ENCODE measurements at places on chromosomes 5 and 9.

- H3K4me3 ChIP-seq = no peak overlapping the region
- peaks cover 1% of the 10 kb centered on the region for H3K4me1 ChIP-seq
- H3K27ac ChIP-seq = no peak overlapping the region
- H3K27me3 ChIP-seq = no peaks in the 10 kb centered on the region
- no peaks in the 10 kb centered on the region for H3K36me3 ChIP-seq
Measured at GRCh38 chr5:97231025-97231636, 48.1 kb upstream of the RIOK2 start.

DNA sequence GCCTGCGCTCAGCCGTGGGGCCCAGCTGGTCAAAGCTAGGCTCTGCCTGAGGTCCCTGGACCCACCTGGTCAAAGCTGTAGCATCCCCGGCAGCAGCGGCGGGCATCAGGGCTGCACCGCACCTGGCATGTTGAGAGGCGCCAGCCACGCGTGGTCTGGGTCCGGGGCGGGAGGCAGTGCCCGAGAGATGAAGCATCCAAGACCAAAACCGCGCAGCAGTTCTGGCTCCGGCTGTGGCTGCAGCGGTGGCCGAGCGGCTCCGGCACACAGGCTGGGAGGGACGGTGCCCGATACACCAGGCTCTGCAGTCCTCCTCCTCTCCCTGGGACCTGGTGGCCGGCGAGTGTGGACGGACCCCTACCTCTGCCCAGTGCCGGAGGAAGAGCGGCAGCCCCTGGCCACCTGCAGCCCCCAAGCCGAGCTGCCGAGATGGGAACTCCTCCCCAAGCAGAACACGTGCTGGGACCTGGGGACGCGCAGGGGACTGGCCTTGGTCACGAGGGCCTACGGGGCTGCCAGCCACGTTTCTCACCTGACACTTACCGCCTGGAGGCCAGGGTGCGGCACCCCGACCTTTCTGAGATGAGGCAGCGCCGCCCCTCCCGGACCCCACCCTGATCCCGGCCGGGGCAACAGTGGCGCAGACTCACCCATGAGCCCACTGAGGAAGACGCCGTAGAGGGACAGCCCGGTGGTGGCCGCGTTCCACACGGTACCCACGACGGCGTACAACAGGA, 33.0 kb downstream of the SLC9A3 start:
- H3K27ac ChIP-seq = no peak overlapping the region
- H3K4me3 ChIP-seq = no peak overlapping the region
- H3K4me1 ChIP-seq = no peaks in the 10 kb centered on the region
- no peaks in the 10 kb centered on the region for H3K36me3 ChIP-seq
- peaks cover 33% of the 10 kb centered on the region for H3K27me3 ChIP-seq

DNA sequence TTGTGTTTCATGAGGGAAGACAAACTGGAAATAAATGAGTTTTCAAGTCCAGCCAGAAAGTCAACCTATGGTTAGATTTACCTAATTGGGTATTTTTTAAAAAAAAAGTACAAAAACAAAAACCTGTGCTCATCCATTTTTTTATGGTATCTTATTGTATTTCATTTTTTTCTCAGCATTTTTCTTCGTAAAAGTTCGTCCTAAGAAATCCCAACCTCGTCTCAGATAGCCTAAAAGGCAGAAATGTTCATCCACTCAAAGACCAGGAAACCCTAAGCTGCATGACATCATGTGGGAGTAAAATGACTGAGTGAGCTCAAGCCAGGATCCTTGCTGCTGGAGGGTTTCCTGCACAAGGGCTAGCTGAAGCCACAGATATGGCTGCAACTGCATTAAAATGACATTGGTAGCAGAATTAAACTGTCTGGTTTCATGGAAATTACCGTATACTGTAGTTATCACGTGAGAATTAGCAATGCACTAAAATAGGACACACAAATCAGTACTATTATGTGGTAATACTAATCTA, 70.4 kb downstream of the NFIB start:
- H3K4me1 ChIP-seq = peaks cover 4% of the 10 kb centered on the region
- H3K4me3 ChIP-seq = no peak overlapping the region
- no peaks in the 10 kb centered on the region for H3K36me3 ChIP-seq
- no peak for DNase-seq
- H3K27me3 ChIP-seq = no peaks in the 10 kb centered on the region
- H3K27ac ChIP-seq = no peak overlapping the region

DNA sequence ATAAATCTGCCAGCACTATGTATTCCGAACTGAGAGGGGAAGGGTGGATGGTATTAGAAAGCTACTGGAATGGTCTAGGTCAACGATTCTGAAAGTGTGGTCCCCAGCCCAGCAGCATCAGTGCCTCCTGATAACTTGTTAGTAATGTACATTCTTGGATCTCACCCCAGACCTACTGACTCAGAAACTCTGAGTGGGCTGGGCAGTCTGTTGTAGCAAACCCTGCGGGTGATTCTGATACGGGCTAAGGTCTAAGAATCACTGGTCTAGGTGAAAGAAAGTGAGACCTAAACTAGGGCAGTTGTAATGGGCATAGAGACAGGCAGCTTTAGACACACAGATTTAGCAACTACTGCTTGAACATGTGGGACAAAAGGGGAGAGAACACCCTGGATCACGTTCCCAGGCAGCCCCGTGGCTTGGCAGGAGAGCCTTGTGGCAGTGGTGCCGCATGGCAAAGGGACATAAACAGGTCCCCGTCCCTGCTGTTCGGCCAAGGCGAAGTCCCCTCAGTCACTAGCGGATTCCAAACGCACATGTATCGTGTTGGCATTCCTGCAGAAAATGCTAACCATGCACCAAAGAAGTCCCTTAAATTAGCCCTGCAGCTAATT, 216.3 kb downstream of the TTLL11 start:
- H3K27ac ChIP-seq = no peak overlapping the region
- no peaks in the 10 kb centered on the region for H3K36me3 ChIP-seq
- no peaks in the 10 kb centered on the region for H3K27me3 ChIP-seq
- H3K4me3 ChIP-seq = peak overlapping the region; percentile 46

GRCh38 chr9:1156794-1157550, 106.8 kb downstream of the DMRT2 start:
- H3K36me3 ChIP-seq = no peaks in the 10 kb centered on the region
- H3K27me3 ChIP-seq = no peaks in the 10 kb centered on the region
- DNase-seq = no peak
- no peaks in the 10 kb centered on the region for H3K4me1 ChIP-seq

DNA sequence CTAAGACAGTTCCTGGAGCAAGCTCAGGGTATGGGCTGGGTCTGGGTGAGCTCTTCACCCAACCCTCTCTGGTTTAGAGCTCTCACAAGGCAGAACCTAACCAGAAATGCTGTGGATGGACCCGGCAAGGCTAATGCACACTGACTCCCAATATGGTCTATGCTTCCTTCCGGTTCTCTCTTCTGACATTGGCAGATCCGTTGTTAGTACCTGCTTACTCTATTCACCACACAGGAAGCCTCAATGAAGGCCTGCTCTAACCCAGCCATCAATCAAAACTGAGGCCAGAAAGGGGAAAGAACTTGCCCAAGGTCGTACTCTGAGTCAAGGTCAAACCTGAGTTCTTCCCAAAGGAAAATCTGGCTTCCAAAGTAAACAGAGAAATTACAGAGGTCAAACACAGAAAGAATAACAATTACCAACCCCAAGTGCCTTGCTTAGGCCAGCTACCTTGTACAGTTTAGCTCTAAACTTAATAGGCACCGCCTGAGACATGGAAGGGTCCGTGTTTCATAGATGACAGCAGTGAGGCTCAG, 46.0 kb upstream of the AKNA start:
- no peaks in the 10 kb centered on the region for H3K27me3 ChIP-seq
- no peaks in the 10 kb centered on the region for H3K36me3 ChIP-seq
- no peak overlapping the region for H3K27ac ChIP-seq
- no peak for DNase-seq

- no peaks in the 10 kb centered on the region for H3K4me1 ChIP-seq
- DNase-seq = no peak
- H3K27me3 ChIP-seq = no peaks in the 10 kb centered on the region
- no peak within 1 kb of the TSS for H3K4me3 ChIP-seq
Measured at GRCh38 chr5:141149812-141150211, at the start of gene PCDHB6. TSS of gene PCDHB6 (plus strand) at chr5:141150057. CDS start at chr5:141150258, 201 bp downstream.

DNA sequence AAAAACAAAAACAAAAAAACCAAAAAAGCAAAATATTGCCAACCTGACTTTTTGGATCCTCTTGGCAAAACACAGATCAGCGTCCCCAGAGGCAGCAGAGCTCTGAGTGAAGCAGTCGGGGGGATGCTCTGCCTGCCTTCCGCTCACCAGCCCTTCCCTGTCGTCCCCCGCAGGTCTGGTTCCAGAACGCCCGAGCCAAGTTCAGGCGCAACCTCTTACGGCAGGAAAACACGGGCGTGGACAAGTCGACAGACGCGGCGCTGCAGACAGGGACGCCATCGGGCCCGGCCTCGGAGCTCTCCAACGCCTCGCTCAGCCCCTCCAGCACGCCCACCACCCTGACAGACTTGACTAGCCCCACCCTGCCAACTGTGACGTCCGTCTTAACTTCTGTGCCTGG, 20.7 kb downstream of the LHX2 start:
- no peak for DNase-seq
- no peak overlapping the region for H3K4me3 ChIP-seq
- peaks cover 11% of the 10 kb centered on the region for H3K27me3 ChIP-seq
- H3K36me3 ChIP-seq = no peaks in the 10 kb centered on the region
- H3K27ac ChIP-seq = no peak overlapping the region
- no peaks in the 10 kb centered on the region for H3K4me1 ChIP-seq

DNA sequence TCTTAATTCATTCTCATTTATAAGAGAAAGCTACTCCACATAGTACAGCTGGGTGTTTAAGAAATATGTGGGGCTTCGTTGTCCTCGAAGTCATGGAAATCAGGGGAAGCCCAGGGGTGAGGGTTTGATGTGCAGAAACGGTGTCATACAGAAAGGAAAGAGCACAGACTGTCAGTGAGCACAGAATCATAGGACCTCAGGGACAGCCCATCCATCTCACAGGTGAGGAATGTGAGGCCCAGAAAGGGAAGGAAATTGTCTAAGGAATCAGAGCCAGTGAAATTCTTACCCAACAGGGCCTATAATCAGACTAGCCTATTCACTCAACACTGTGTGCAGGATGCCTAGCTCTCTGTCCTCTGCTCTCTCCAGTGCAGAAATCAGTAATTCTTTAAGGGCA, 535.6 kb downstream of the SPOCK1 start:
- no peaks in the 10 kb centered on the region for H3K4me1 ChIP-seq
- H3K27me3 ChIP-seq = no peaks in the 10 kb centered on the region
- H3K27ac ChIP-seq = no peak overlapping the region
- H3K4me3 ChIP-seq = no peak overlapping the region
- no peaks in the 10 kb centered on the region for H3K36me3 ChIP-seq

GRCh38 chr9:8337834-8338766, 538.5 kb upstream of the DMAC1 start:
- H3K27me3 ChIP-seq = no peaks in the 10 kb centered on the region
- H3K27ac ChIP-seq = no peak overlapping the region
- H3K36me3 ChIP-seq = peaks cover 2% of the 10 kb centered on the region
- no peak for DNase-seq
- no peaks in the 10 kb centered on the region for H3K4me1 ChIP-seq
- no peak overlapping the region for H3K4me3 ChIP-seq

- H3K27ac ChIP-seq = no peak overlapping the region
- peaks cover 25% of the 10 kb centered on the region for H3K36me3 ChIP-seq
- H3K4me3 ChIP-seq = no peak overlapping the region
- H3K27me3 ChIP-seq = no peaks in the 10 kb centered on the region
- DNase-seq = no peak
Measured at GRCh38 chr9:93531374-93531773, 45.0 kb upstream of the PHF2 start.

- peak overlapping the region; percentile 20 for H3K4me3 ChIP-seq
- no peak for DNase-seq
- peaks cover 14% of the 10 kb centered on the region for H3K4me1 ChIP-seq
- H3K27ac ChIP-seq = no peak overlapping the region
Measured at GRCh38 chr9:92804727-92805126, 40.1 kb upstream of the BICD2 start.

DNA sequence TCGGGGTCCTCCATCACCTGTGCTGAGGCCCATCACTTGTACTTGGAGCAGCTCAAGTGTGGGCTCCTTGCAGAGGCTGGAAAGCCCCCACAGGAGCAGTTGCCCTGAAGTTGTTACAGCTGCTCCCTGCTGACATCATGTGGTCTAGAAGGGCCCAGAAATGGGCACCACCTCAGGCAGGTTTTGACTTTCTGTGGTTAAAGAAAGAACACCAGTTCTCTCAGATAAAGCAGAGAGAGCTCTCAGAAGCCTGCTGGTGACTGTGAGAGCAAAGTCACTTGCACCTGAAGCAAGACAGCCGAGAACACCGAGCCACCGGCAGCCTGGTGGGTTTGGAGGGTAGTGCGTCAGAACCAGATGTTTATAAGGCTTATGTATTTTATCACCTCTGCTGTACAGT, 70.4 kb downstream of the MVB12B start:
- H3K4me3 ChIP-seq = no peak overlapping the region
- no peaks in the 10 kb centered on the region for H3K27me3 ChIP-seq
- DNase-seq = no peak
- peaks cover 52% of the 10 kb centered on the region for H3K36me3 ChIP-seq
- no peak overlapping the region for H3K27ac ChIP-seq

GRCh38 chr9:136438548-136439480, 831 bp downstream of the INPP5E start:
- peaks cover 12% of the 10 kb centered on the region for H3K4me1 ChIP-seq
- no peak for DNase-seq
- peak overlapping the region; percentile 92 for H3K4me3 ChIP-seq
- no peaks in the 10 kb centered on the region for H3K27me3 ChIP-seq

GRCh38 chr9:136722969-136723356, 10.6 kb downstream of the DIPK1B start:
- H3K36me3 ChIP-seq = peaks cover 55% of the 10 kb centered on the region
- DNase-seq = no peak

- no peaks in the 10 kb centered on the region for H3K4me1 ChIP-seq
- DNase-seq = peak; percentile 8
- H3K27ac ChIP-seq = no peak overlapping the region
- H3K4me3 ChIP-seq = no peak overlapping the region
Measured at GRCh38 chr9:114434878-114435311, 47.1 kb upstream of the AKNA start.

- H3K36me3 ChIP-seq = no peaks in the 10 kb centered on the region
- H3K4me1 ChIP-seq = peaks cover 10% of the 10 kb centered on the region
- H3K27ac ChIP-seq = no peak overlapping the region
- H3K27me3 ChIP-seq = no peaks in the 10 kb centered on the region
- DNase-seq = no peak
- no peak overlapping the region for H3K4me3 ChIP-seq
Measured at GRCh38 chr5:39599721-39600431, 175.1 kb upstream of the DAB2 start.

DNA sequence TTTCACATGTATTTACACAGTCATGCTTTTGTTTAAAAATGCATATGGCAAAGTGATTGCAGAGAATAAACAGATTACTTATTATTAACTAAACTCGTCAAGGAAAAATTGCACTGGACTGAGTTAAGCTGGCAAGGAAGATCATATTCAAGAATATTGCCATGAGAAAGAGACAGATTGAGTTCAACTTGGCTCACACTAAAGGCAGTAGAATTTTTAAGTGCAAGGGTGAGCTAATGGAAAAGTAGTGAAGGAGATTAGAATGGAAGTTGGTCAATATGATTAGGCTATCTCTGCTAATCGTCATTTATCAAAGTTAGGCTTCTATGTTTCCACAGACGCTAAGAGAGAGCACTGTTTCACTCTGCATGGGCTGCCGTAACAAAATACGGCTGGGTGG, 557.6 kb downstream of the PRR16 start:
- no peaks in the 10 kb centered on the region for H3K4me1 ChIP-seq
- DNase-seq = no peak
- H3K27me3 ChIP-seq = no peaks in the 10 kb centered on the region
- no peak overlapping the region for H3K4me3 ChIP-seq
- no peaks in the 10 kb centered on the region for H3K36me3 ChIP-seq

GRCh38 chr5:2158109-2158508, 275.4 kb upstream of the IRX4 start:
- no peak for DNase-seq
- no peaks in the 10 kb centered on the region for H3K27me3 ChIP-seq
- H3K4me1 ChIP-seq = no peaks in the 10 kb centered on the region
